ENCODE measurements at places on chromosomes 6 and 20.

DNA sequence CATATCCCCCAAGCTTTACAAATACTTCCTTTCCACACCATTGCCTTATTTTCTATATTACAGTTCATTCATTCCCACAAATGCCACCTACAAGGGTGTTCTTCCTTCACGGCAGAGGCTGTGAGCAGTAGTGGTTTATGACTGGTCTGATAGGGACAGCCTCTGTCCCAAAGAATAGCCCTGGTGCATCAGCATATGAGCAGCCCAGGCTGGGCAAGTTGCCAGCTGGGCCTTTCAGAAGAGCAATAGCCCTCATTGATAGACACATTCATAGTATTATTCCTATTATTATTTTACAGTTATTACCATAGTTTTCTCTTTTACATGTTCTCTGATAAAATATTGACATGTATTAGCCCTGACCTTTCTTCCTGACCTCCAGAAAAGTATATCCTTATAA lies 149.9 kb downstream of the MMS22L start:
- DNase-seq = no peak

- no peak for DNase-seq
Observed at GRCh38 chr6:111604259-111605099, 1.2 kb downstream of the TRAF3IP2 start.

GRCh38 chr6:75932067-75932466 lies 140.4 kb downstream of the IMPG1 start:
- DNase-seq = no peak

GRCh38 chr6:35078226-35078850 lies 62.8 kb downstream of the TCP11 start:
- no peak for DNase-seq

- DNase-seq = no peak
Observed at GRCh38 chr6:90263633-90264032, 33.0 kb downstream of the BACH2 start.

- no peak for DNase-seq
Observed at GRCh38 chr20:496126-496696, 33.9 kb upstream of the TBC1D20 start.

DNA sequence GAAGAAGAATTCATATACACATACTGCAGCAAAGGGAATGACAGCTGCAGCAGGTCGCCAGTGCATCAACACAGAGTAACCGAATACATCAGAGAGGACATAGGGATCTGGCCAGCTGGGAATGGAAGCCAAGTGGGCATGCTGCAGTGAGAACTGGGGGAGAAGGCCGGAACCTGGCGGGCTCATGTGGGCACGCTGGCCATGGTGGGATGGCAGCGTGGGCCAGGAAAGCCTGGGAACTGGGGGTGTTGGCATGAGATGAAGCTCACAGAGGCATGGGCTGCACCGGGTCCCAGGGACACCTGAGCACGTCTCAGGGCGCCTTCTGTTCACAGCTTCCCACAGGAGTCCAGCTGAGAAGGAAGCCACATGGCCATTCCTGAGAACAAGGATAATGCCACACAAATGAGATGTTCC lies 139.5 kb upstream of the AGPAT4 start:
- no peak for DNase-seq

DNA sequence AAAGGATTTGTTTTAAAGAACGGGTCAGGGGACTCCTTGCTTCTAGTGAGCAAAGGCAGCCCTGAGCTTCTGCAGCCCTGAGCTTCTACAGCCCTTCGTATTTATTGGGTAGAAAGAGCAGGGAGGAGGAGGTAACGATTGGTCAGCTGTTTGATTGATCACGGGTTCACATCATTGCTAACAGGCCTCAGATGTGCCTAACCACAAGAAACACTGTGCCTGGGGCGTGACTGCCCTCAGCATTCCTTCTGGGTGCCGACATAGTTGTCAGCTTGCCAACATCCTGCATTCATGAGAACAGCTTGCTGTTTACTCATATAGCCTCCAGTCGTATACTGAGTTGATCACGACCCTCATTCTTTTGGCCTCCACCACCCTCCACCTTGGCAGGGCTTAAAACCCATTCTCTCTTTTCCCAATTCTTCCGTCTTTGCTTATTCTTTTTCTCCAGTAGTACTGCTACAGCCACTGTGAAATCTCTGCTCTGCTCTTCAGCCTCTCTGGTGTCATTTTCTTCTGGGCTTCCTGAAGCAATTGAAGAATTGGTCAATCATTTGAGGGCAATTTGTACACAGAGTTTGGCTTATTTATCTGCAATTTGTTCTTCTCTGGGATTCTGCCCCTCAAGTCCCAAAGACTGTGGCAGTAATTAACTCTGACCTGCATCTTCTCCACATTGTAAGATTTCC lies 25.4 kb upstream of the NOP56 start:
- DNase-seq = no peak

- DNase-seq = no peak
Observed at GRCh38 chr6:134267917-134268361, 50.0 kb downstream of the SGK1 start.

GRCh38 chr20:3758566-3758965 lies 9.0 kb downstream of the ADISSP start:
- DNase-seq = no peak

DNA sequence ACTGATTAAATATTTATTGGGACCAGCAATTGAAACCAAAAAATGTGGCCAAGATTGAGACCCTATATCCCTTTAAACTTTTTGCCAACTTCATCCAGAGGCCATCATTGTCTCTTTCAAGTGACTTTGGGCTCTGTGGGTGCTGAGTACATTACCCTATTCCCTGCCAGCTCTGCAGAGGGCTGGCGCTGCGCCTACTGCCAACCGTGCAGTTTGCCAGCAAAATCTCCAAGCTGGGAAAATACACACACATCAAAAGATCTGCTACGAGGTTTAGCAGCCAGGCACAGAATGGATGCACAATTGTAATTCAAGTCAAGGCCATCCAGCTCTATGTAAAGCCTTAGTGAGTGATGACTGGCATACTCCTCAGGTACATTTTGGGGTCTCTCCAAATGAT lies 125.0 kb downstream of the CBLN4 start:
- no peak for DNase-seq

DNA sequence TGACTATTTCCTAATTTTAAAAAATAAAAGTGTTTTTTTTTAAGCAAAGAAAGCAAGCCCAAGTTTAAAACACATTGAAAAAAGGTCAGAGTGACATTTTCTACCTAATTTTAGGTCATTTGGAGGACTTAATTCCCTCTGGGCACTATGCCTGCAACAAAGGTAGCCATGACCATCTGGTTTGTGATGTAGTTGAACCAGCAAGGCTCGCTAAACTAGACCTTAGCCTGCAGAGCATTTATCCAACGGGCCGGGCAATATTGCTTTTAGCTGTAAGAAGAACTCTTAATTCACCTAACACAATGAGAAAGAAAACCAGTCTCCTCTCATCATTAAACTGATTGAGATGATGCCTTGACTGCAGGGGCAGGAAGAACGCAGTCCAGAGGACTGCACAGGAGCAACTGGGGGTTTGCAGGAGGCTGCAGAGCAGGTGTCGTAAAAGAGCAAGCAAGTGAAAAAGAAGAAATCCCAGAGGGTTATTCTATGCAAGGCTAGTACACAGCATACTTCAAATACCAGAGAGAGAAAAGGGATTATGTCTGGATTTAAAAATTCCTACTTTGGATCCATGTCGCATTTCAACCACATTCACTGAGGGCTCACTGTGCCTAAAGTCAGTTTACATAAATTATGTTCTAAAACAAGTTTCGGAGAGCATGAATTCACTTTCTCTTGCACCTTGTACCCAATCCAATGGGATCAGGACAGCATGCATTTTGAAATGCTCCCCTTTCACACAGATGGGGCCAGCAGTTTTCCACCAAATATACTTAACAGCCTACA lies 12.8 kb downstream of the TRAF3IP2 start:
- no peak for DNase-seq

- no peak for DNase-seq
Observed at GRCh38 chr20:57838670-57839151, 128.9 kb upstream of the PMEPA1 start.

DNA sequence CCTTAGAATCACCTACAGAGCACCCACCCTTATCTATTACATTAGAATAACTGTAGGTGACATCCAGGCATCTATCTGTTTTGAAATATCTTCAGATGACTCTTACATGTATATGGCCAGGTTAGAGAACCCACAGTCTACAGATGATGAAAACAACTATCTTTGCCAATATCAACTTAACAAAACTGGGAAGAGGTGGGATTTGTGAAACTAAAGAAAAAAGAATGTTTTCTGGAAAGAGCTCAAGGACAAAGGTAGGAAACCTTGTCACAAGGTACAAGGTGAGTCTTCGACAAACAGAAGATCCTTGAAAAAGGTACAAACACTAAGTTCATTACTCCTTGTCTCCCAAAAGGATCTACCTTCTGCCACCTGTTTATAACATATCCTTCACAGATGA lies 47.0 kb upstream of the DST start:
- no peak for DNase-seq

GRCh38 chr20:36385503-36385902 lies 79.4 kb downstream of the DLGAP4 start:
- DNase-seq = no peak

DNA sequence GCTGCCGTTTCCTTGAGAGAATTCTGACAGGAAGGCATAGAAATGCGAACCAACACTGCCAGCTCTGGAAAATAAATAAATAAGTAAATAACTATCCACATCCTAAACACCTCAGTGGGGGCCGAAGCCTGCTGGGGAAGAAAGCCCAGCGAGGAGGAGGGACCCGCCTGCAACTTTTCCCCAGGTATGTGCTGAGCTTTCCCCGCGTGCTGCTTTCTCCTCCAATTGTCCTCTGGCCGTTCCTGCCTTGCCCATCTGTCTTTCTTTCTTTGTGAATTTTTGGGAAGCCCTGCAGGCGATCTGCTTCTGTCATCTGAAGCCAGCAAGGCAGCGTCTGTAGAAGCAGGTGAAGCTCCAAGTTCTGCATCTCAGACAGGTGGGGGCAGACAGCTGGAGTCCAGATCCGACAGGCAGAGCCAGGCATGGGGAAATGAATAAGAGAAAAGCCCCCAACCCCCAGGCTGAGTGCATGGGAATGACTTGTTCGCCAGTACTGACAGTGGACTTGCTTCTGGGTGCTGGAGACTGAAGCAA lies 49.2 kb upstream of the IL17A start:
- DNase-seq = no peak

- no peak for DNase-seq
Observed at GRCh38 chr6:157790548-157791160, 32.4 kb upstream of the SNX9 start.

DNA sequence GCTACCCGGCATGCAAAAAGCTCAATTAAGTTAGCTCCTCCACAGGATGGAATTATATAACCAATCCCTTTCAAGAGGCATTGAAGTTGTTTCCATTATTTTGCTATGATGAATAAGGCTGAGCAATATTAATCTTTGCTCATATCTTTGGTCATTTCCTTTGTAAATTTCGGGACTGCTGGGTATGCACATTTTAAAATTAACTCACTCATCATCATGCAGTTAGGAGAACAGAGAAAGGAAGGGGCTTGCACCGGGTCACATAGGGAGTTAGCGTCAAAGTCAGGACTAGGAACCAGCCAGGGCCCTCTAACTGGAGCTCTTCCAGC lies 430 bp upstream of the FAM110A start:
- DNase-seq = no peak

- DNase-seq = no peak
Observed at GRCh38 chr6:66499851-66500250, 792.8 kb upstream of the EYS start.

DNA sequence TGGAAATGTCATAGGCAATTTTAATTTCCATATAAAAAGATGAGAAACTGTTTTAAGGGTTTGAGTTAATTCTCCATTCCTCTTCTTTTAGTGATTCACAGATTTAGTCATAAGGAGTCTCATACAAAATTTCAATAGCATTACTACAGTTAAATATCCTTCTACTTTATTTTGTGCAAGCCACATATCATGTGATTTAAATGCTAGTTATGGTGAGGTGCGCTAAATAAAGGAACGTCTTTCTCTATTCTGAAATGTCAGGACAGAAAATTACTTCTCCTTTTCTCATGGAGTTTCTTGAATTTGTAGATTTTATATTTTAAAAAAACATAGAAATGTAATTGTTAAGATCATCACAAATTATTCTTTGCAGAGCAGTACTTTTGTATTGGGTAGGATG lies 50.0 kb upstream of the SUPT3H start:
- no peak for DNase-seq

DNA sequence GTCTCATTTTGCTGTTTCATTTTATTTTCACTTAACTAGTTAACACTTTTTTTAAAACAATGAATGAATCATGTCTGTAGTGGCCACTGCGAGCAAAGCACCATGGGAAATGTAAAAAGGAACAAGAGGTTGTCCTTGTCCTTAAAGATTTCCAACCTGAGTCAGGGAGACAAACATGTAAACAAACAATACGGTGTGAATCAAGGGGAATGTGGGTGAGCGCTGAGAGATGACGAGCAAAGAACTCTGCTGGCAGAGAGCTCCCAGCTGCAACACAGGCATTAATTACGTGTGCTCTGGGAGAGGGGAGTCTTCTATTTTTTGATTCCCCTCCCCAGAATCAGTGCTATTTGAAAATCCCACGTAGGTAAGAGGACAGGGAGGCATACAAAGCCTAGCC lies 84.3 kb downstream of the ATXN1 start:
- DNase-seq = no peak

GRCh38 chr20:53129563-53129962 lies 157.4 kb downstream of the TSHZ2 start:
- no peak for DNase-seq

DNA sequence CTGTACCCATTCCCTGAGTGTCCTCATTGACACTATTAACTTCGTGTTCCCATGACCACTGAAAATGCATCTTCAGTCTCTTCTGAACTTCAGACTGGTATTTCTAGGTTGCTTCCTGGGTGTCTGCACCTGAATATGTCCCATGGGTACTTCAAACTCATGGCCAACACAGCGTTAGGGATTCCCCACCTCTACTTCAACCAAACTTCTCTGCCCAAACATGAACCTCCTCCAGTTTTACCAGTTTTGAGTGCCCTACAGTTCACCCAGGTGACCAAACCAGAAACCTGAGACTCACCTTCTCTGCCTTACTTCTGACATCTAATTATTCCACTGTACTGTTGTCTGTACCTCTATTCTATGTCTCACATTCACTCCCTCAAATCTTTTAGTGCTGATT lies 99.5 kb upstream of the SUPT3H start:
- no peak for DNase-seq

- peak; percentile 24 for DNase-seq
Observed at GRCh38 chr20:2469991-2470422, 582 bp downstream of the SNRPB start.

- DNase-seq = no peak
Observed at GRCh38 chr6:131532580-131533039, 40.4 kb upstream of the ARG1 start.

GRCh38 chr6:118606268-118606667 lies 45.1 kb downstream of the CEP85L start:
- no peak for DNase-seq

- no peak for DNase-seq
Observed at GRCh38 chr6:37779111-37779800, 40.3 kb upstream of the ZFAND3 start.

DNA sequence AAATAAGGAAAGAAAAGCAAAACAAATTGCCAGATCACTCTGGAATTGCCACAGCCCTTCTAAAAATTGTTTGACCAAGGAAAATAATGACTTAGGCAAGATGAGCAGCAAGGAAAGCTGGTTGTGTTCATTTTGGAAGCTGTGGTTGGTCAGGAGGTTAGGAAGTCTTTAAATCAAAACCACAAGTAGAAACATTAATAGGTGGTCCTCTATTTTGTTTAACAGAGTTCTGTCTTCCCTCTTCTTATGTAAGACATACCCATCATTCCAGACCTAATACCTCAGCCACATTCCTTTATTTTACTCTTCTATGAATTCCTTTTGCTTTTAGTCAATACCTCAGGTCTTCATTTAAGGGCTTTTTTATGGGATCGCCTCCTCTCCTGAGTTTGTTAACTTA lies 422.2 kb upstream of the PLCB4 start:
- no peak for DNase-seq

Data from activated T-helper 1 cell treated with anti-CD3 and anti-CD28 coated beads, Interleukin-2, amount 50 U/mL, for 16 hours (primary cell).